ENCODE measurements at places on chromosomes 4 and X.

GRCh38 chrX:15391850-15392249 is 7.6 kb upstream of the VEGFD start:
- no peak for ATAC-seq

DNA sequence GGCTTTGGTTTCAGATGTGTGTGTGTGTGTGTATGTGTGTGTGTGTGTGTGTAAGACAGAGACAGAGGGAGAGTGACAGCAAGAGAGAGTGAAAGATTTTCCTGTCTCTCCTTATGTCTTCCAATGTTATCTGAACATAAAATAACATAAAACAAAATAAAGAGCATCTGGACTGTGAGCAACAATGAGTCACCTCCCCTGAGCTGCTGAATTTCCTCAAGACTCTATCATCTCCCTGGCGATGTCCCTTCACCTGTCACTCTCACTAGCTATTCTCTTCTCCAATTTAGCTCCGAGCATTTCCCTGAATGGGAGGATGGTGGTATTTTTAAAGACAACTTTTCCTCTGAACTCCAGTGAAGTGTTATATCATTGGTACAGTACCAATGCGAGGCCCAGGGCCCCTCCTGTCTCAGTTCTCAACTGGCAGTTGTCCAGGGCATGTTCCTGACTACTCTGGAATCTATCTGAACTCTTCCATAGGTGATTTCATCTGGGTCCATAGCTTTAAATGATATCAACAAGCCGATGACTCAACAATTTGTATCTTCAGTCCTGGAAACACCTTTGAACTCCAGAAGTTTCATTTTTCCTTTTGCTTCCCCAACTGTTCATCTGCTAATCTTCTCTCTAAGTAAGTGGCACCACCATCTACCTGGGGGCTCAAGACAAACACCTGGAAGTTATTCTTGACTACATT is 195.0 kb upstream of the CLNK start:
- no peak for ATAC-seq

- no peak for ATAC-seq
Measured at GRCh38 chr4:165217325-165217724, 10.0 kb downstream of the KLHL2 start.

DNA sequence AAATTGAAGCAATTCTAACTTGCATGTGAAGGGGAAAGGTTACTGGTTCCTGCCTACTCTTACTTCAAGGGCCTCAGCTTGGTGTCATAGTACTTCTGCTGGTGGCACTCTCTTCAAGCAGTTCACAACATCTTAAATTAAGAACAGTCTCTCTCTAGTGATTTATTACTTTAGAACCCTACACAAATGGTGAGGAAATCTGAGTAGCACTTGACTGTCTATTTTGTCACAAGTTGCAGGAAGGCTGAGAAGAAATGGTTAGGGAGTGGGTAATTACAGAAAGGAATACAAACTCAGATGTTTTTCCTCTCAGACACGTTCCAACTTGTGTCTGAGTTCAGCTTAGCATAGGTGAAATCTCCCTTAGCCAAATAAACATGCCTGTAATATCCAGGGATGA is 242.3 kb upstream of the GRIA3 start:
- ATAC-seq, result no peak

DNA sequence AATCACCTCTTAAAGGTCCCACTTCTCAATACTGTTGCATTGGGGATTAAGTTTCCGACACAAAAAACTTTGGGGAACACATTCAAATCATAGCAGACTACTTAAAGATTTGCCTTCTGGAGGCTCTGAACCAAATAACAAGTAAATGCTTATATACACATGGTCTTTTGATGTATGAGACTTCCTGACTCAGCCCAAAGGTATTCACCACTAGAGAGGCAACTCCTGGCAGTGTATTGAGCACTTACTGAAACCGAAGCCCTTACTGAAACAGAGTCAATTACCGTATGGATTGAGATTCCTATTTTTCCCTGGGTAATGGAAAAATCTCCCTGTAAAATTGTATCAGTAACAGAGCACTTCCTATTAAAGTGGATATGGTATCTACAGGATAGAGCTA is 45.4 kb downstream of the ZCCHC13 start:
- ATAC-seq, result no peak

DNA sequence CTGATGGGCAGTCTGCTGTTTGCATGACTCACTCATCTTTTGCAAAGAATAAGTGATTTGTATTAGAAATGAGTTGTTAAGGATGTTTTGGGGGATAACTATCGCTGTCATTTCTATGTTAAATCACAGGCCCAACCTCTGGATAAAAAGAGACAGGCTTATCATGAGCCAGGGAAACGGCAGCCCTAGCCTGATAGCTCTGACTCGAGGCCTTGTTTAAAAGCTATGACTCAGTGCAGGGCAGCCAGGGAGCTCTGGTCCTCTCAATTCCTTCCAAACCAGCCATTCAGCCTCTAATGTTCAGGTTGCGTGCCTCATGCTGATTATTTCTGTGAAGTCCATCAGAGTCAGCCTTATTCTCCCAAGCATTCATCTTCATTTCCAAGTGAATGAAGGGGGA is 305.9 kb upstream of the HAND2 start:
- ATAC-seq, result no peak

GRCh38 chr4:8516996-8517550 is 63.1 kb upstream of the GPR78 start:
- no peak for ATAC-seq

GRCh38 chrX:124238268-124238667 is 94.2 kb upstream of the TEX13D start:
- peak; percentile 72 for ATAC-seq

GRCh38 chrX:119303137-119303536 is 67.1 kb downstream of the PGRMC1 start:
- no peak for ATAC-seq

GRCh38 chr4:75005727-75006126 is 72.8 kb downstream of the PARM1 start:
- no peak for ATAC-seq

GRCh38 chrX:148815218-148815961 is 315.0 kb downstream of the AFF2 start:
- ATAC-seq, result no peak

DNA sequence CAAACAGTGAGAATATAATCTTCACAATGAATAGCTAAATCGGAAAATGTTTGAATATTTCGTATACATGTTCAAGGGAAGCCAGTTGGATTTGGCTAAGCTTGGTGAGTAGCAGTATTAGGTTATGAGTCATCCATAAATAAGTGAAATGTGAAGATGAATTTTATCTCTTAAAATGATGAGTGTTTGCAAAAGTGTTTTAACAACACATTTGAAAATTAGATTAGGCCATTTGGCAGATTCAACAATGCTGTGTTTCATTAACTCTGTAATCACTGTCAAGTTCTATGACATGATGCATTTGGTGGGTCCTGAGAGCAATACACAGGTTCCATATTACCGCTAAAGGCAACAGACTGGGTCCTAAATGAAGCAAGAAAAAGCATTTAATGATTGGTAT is 301.9 kb upstream of the PRPS2 start:
- ATAC-seq, result no peak

- ATAC-seq, result no peak
Measured at GRCh38 chrX:115912372-115912897, 258.1 kb upstream of the AGTR2 start.

DNA sequence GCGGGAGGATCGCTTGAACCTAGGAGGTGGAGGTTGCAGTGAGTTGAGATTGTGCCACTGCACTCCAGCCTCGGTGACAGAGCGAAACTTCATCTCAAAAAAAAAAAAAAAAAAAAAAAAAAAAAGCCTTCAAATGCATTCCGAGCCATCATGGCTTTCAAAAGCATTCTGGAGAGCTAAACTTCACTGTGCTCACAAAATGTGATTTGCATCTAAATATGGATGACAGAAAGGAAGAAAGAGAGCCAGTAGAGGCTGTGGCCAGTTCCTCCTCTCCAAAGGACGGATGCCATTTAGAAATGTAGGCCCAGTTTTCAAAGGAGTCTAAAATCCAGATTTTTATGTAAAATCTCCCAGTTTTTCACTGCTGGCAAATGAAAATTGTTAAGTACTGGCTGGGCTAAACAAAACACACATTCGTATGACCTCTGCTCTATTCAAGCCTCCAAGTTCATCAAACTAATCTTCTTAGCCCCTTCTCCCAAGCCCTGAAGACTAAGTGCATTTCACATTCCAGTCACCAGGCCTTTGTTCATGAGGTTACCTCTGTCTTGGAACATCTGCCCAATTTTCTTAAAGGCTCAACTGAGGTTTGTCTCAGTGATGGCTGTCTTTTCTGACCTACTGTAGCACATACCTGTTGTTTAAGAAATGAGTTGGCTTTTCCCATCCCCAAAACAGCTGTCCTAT is 22.0 kb downstream of the SLC25A43 start:
- no peak for ATAC-seq

DNA sequence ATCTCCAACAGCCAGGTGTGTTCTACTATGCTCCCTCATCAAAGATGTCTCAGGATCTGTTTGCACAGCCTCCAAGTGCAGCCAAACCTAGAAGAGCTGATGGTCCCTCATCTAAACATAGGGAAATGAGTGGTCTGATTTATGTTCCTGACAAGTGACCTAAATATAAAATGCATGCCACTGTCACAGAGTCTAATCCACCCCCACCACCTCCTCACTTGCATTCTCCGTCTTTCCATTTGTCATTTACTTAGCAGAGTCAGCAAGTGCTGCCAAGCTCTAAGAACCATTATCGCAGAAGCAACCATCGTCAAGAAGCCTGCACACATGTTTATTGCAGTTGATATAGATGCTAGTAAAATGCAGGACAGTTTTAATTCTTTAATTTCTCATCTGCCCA is 33.1 kb upstream of the VCX3A start:
- no peak for ATAC-seq

GRCh38 chr4:10069075-10069642 is 47.4 kb downstream of the WDR1 start:
- ATAC-seq, result no peak

DNA sequence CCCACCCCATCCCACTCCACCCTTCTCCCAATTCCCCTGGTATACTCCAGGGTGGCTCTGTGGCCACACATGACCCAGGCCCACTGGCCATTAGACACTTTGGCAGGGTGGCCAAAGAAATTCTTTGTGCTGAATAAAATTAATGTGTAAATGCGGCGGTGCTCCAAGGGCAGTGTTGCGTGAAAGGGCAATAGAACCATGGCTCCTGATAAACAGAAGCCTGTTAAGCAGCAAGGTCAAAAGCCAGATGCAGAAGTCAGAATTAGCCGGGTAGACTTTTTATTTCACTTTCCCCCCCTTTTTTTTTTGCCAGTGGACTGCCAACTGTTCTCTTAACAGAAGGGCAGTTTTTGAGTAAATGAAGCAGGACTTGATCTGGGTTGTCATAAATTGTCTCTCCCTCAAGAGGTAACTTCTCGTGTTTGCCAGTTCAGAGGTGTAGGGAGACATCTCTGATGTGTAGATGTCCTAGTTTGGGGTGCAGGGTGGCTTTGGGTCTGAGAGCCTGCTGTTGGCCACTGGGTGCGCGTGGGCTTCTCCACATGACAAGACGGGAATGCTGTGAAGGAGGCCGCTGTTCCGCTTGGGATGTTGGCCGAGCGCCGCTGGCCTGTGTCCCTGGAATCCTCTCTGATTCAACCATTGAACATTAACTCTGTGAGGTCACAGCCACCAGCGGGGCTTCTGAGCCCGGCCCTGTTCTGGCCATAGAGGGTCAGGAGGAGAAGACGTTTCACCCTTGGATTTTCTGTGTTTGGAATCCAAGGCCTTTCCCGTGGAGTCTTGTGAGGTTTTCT is 139.5 kb downstream of the TBL1X start:
- ATAC-seq, result no peak

DNA sequence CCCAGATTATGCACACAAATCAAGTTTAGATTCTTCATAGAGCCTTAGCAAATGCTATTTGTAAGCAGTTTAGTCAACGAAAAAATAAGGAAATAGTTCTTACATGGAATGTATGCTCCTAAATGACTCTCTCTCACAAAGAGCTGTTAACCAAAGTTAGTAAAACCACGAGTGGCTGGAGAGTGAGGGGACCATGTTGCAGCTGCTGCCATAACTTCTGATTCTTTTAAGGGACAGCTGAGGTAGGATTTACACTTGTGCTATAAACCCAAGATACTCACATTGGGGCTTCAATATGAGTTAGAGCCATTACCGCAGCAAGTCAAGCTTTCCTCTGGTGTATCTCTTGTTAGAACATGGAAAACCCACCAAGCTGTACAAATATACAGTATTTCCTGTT is 2.7 kb downstream of the DOCK11 start:
- ATAC-seq, result no peak

- no peak for ATAC-seq
Measured at GRCh38 chr4:102405821-102406401, 60.6 kb upstream of the SLC39A8 start.

DNA sequence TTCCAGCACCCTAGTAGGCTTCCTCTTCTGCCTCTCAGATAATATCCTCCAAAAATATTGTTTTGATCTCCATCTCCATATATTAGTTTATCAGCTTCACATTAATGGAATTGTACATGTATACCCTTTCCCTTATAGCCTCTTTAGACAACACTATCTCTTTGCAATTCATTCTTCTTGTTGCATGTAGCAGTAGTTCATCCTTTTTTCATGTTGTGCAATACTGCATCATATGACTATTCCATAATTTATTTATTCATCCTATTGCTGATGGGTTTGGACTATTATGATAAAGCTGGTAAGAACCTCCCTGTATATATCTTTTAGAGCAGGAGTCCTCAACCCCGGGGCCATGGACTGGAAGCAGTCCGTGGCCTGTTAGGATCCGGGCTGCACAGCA is 148.2 kb upstream of the FAT1 start:
- no peak for ATAC-seq

DNA sequence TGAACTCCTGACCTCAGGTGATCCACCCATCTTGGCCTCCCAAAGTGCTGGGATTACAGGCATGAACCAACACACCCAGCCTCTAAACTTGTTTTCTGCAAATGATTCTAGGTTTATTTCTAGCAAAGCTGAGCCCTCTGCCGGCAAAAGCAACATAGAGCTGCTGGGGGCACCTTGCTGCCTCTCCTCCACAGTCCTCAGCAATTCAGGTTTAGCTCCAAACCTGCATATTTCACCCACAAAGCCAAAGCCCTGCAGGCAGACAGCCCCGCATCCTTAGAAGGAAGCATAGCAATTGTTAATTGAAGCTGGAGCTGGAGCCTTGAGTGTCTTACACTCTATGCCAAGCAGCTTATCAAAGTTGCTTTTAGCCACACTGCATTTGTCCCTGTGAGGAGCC is 24.9 kb upstream of the OCIAD2 start:
- no peak for ATAC-seq

DNA sequence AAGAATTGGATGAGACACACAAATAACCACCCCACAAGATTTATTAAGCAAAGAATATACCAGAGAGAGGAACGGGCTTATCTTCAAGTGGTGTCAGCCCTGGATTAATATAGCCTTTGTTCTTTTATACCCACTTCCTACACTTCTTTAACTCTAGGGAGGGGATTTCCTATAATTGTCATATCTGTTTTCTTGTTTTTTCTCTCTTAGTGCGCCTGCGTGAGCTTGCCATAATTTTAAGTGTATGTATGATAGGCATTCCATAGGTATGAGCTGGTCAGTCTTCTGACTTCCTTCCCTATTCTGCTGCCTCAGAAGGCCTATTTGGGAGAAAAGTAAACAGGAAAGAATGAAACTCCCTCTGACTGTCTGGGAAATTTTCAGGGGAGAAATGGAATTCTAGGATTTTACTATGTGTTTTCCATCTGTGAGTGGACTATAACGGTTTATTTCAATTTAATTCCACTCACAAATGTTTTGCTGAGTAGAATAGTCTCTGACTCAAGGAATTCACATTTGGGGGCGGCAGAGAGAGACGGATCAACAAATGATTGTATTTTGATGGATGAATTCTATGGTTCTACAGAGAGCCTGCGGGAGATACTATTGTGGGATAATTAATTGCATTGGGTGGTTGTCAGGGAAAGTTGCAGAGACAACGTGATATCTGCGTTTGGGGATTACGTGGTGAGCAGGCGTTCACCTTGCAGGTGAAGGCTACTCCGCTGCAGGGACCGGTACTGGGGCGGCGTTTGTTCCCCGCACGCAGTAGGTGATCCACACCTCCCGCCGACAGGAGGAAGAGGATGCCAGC is 626 bp upstream of the CEP135 start:
- ATAC-seq, result peak; percentile 46

Measured in activated T-helper 17 cell treated with anti-CD3 and anti-CD28 coated beads, Interleukin-2, amount 50 U/mL, for 72 hours (primary cell).